ENCODE measurements at places on chromosomes 16 and 17.

- DNase-seq, result no peak
These were observed 1.7 kb upstream of the IRX6 start for GRCh38 chr16:55322327-55322726.

GRCh38 chr16:68490829-68491575 lies 42.7 kb upstream of the SMPD3 start:
- DNase-seq, result no peak

DNA sequence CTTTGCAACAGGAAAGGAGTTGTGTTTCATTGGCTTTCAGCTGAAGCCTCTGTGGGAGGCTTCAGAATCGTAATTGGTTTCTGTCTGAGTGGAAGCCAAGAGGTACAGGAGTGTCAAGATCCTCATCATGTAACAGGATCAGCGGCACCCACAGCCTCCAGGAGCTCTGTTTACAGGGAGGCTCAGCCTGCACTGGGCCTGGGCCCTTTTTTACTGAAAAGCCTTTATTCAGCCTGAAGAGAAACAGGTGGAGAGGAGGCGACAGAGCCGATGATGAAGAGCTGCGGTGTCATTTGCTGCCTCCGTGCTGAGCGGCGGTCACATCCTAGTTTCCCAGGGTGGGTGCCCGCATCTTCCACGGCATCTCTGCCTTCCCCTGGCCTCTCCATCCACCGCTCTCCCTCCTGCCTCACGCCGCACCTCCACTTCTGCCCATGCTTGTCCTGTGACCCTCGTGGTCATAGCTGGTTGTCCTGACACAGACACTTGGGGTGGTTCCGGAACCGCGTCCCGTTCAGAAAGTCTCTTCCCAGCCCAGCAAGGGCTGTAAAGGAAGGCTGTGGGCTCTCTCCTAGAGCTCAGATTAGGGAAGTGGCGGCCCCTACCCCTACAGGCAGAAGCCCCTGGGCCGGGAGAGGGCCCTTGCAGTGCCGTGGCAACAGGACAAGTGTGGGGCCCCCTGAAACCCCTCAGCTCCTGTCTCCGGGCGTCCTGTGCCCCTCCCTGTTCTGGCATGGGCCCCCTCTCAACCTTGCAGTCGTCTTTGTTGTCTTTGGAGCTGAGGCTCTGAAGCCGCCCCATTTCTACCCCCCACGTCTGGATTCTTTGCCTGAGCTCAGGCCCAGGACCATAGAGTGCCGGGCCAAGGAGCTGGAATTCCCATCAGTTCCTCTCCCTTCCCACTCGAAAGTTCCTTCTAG lies 53.9 kb upstream of the CHMP6 start:
- DNase-seq, result no peak

- no peak for DNase-seq
These were observed at the start of gene ABCA6 for GRCh38 chr17:69141431-69142174. Gene ABCA6 (minus strand): TSS chr17:69141895. CDS start chr17:69140703, 1,192 bp downstream.

- no peak for DNase-seq
These were observed 121.0 kb downstream of the C16orf95 start for GRCh38 chr16:87196231-87196630.

DNA sequence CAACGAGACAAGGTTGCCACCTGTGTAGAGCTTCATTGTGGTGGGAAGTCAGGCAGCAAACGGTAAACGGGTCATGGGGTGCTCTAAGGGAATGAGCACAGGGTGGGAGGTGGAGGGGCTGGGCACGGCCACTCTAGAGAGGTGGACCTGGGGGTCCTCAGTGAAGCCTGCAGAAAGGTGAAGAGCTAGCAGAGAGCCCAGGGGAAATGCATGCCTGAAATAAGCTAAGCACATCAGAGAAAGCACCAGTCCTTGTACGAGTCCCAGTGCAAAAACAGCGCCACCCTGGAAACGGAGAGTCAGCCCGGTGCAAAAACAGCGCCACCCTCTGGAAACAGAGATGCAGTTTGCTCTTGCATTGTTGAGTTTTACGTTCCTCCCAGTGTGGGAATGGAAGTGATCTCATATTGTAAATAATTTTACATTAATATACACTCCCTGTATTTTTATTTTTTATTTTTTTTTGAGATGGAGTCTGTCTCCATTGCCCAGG lies 65.0 kb downstream of the TBC1D16 start:
- DNase-seq, result no peak

- peak; percentile 35 for DNase-seq
These were observed 3.3 kb downstream of the TSPOAP1 start for GRCh38 chr17:58325289-58325726.

- no peak for DNase-seq
These were observed 58.1 kb downstream of the MAP2K4 start for GRCh38 chr17:12078791-12079190.

DNA sequence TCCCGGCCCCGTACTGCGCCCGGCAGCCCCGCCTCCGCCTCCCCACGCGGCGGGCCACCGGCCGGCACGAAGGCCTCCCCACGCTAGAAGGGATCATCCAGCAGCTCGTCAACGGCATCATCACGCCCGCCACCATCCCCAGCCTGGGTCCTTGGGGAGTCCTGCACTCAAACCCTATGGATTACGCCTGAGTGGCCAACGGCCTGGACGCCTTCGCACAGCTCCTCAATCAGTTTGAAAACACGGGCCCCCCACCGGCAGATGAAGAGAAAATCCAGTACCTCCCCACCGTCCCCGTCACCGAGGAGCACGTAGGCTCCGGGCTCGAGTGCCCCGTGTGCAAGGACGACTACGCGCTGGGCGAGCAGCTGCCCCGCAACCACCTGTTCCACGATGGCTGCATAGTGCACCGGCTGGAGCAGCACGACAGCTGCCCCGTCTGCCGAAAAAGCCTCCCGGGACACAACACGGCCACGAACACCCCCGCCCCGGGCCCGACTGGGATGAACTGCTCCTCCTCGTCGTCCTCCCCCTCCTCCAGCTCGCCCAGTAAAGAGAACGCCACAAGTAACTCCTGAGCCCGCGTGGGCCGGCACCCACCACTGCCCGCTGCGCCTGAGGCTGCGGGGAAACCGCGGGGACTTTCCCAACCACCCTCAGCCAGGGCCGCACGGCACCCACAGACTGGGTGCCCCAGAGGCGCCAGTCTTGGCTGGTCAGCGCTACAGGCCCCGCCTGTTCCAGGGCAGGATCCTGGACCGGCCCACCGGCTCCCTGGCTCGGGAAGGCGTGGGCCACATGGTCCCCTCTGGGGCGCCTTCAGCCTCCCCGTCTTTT lies 39.0 kb upstream of the AKAP1 start:
- DNase-seq, result no peak

DNA sequence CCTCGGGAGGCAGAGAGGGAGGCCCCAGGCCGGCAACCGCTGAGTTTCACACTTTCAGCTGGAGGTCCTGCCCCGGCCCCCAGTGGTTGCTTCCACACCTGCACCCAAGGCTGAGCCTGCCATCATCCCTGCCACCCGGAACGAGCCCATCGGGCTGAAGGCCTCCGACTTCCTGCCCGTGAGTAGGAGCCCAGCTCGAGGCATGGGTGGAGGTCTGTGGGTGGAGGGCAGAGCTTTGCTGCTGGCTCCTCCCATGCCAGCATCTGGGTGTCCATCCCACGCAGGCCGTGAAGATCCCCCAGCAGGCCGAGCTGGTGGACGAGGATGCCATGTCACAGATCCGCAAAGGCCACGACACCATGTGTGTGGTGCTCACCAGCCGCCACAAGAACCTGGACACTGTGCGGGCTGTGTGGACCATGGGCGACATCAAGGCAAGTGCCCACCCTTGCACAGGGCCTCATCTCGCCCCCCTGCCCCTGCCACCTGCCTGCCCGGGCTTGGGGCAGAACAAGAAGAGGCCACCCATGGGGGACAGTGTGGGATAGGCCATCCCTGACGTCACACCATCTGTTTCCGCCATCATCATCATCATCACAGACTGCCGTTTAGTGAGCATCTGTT lies 19.6 kb downstream of the KATNB1 start:
- no peak for DNase-seq

- DNase-seq, result no peak
These were observed 61.3 kb downstream of the CDRT4 start for GRCh38 chr17:15406081-15406480.

GRCh38 chr16:85978291-85978775 lies 79.4 kb downstream of the IRF8 start:
- DNase-seq, result no peak

DNA sequence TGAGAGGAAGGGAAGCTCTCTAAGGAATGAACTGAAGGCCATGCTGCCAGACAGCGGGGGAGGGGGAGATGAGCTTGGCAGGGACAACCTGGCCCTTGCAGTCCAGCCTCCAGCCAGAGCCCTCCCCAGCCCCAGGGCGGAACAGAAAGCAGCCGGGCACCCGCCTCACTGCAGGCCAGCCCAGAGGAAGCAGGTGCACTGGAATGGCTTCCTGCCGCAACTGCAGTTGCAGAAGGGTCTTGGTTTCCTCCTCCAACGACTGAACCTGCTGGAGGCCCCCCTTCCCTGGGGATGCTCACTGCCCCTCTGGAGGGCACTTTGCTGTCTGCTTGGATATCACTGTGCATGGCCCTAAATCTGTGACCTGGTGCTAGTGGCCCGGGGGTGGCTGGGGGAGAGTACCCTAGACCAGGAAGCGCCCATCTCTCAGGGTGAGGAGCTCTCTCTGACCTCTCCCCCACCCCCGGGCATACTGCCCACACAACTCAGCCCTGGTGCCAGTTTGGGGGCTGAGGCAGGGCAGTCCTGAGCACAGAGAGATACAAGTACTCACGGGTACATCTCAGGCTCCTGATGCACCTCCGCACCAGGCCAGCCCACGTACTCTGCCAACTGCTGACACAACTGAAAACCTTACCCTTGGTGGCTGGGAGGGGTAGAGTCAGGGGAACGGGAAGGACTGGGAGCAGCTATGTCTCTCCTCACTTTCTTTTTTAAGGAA lies 41.1 kb downstream of the MYO18A start:
- DNase-seq, result no peak

DNA sequence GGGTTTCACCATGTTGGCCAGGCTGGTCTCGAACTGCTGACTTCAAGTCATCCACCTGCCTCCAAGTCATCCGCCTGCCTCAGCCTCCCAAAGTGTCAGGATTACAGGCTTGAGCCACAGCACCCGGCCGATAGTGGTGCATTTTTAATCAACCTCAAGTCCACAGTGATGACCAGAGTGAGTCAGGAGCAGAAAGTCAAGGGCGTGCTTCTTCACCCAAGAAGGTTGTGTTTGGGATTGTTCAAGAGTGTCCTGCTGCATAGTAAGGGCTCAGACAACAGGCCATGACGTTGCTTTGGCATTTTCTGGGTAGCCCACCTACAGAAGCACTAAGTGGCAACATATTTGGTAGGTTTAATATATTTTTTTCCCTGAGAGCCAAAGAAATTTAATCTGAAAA lies 108.3 kb upstream of the FAM20A start:
- DNase-seq, result no peak

DNA sequence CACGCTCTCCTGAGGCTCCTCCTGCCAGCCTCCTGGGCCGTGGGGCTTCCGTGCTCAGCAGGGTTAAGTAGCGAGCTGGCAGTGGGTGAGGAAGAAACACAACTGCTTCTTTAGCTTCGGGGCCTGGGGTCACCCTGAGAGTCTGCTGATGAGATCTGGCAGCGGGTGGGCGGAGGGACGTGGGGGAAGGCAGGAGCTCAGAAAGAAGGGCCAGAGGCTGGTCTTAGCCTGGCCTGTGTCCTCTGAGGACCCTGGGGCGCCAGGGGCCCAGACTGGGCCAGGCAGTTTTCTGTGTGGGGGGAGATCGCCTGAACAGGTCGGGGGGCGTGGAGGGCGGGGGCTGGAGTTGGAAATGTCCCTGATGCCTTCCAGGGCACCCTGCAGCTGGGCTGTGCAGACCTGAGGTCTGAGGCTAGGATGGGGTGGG lies 97.8 kb upstream of the GSE1 start:
- no peak for DNase-seq

GRCh38 chr17:60355663-60356594 lies 36.0 kb downstream of the USP32 start:
- no peak for DNase-seq

DNA sequence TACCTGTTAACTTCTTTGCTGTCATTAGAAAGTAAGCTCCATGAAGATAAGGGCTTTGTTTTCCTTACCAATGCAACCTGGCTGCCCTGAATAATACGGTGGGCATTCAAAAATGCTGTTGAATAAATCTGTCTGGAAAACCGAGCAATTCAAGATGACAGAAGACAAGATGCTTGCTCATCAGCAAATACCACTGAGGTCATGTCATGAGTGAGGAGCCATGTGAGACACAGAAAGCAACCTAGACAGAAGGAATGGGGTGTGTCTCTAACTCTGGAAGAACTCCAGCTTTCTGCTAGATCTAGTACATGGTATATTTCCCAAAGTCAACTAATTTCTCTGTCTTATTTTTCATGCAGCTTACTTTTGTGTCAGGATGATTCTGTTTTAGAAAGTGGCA lies 64.2 kb downstream of the STH start:
- DNase-seq, result no peak

DNA sequence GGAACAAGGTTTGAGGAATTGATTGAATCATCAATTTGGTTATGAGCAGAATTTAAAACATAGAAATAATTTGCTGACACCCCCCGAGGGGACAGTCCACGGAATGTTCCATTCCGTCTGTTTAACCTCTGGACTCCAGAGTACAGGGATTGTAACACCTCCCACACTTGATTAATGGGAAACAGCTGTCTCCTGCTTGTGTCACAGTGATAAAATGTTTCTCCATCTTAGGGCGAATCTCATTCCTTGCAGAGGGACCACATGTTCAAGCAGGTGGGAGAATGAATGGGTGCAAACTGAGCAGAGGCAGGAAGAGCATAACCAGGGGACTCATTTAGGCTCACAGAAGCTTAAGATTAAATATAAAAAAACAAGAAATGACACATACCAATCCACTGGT lies 249.5 kb upstream of the RBFOX1 start:
- DNase-seq, result no peak

DNA sequence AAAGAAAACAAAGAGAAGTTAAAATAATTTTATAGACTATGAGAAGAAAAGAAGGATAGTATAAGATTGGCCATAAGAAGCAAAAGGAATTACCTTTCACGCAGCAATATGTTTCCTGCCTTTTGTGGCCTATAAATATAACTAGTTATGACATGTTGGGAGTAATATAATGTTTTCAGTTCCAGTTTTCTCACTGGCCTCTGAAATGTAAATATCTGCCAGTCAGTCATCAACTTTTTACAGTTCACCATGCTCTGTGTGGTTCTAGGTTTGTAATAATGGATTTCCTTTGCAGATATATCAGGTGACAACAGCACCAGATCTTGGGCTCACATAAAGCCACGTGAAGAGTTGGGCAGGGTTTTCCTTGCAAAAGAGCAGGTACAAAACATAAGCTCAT lies 94.3 kb downstream of the ABCA8 start:
- DNase-seq, result no peak

DNA sequence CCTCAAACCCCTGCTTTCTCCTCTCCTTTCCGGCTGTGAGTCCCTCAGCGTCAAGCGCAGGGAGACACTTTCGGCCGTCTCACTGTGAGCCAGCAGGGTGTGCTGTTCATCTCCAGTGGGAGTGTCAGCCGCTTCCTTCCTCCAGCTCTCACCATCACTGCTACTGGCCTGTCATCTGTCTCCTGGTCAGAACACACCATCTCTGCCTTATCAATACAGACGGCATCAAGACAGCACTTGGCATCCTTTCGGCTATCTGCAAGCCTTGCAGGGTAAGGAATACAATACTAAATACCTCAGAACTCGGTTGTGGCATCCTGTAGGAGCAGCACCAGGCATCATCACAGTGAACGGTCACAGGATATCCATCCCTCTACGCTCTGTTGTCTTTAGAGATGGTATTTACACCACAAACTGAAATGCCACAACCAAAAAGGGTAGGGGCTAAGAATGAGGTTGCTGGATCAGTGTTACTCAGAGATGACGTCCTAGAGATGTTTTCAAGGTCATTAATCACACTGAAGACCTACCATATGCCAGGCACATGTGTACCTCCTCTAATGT lies 20.7 kb upstream of the CMTM4 start:
- no peak for DNase-seq

All from NCI-H1048 (cell line).